ENCODE measurements at places on chromosomes 7 and 10.

GRCh38 chr7:82723411-82723810, 279.8 kb upstream of the CACNA2D1 start:
- DNase-seq = no peak

GRCh38 chr7:6606866-6607583, 8.4 kb upstream of the ZNF853 start:
- no peak for DNase-seq

- DNase-seq = peak; percentile 68
These were observed 22.9 kb downstream of the CDK6 start for GRCh38 chr7:92813390-92814024.

GRCh38 chr10:95475003-95475383, 86.2 kb downstream of the SORBS1 start:
- DNase-seq = no peak

Measured in SK-N-DZ (cell line).